ENCODE measurements at places on chromosomes 1 and 21.

- H3K4me3 ChIP-seq, result no peak overlapping the region
- no peaks in the 10 kb centered on the region for H3K36me3 ChIP-seq
- DNase-seq, result no peak
- H3K27me3 ChIP-seq, result peaks cover 5% of the 10 kb centered on the region
These were observed 63.7 kb downstream of the NAV1 start for GRCh38 chr1:201602413-201603265.

GRCh38 chr1:211345719-211346118 lies 19.1 kb downstream of the TRAF5 start:
- no peak overlapping the region for H3K4me3 ChIP-seq
- H3K27ac ChIP-seq, result no peak overlapping the region
- no peaks in the 10 kb centered on the region for H3K36me3 ChIP-seq
- no peak for DNase-seq

DNA sequence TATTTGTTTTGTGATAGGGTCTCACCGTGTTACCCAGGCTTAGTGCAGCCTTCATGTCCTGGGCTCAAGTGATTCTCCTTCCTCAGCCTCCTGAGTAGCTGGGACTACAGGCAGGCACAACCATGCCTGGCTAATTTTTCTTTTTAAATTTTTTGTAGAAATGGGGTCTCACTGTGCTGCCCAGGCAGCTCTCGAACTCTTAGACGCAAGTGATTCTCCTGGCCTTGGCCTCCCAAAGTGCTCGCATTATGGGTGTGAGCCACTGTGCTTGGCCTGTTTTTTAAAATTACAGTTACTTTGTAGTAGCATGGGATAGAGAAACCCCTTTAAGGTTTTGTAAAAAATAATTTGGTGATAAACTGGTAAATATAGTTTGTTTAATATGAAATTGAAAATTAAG lies 69.9 kb downstream of the RPS6KC1 start:
- DNase-seq, result no peak
- H3K4me3 ChIP-seq, result no peak overlapping the region
- no peaks in the 10 kb centered on the region for H3K27me3 ChIP-seq

DNA sequence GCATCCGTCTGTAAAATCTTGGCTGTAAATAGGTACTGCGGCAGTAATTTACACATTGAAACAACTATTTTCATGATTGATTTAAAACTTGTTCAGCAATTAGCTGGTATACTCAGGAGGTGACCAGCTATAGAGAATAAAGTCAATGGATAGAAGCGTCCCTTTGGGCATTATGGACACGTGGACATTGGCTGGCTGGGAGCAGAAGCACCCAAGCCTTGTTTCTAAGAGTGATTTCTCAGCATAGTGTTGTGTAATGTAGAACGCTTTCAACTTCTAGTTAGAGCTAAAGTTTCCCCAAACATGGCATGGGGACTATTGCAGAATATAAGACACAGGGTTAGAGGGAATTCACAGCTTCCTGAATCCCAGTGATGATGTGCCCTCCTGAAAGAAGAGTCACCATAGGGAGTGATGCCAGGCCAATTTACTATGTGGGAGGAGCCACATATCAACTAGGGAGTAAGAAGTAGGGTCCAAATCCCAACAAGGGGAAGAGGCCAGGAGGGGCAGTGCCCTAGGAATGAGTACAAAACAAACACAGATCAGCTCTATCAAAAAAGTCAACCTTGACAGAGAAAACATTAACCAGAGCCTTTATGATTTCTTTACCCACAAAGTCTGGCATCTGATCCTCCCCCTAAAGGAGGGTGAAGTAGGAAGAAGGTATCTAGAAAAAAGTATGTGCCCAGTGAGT lies 92.7 kb downstream of the SUSD4 start:
- H3K36me3 ChIP-seq, result no peaks in the 10 kb centered on the region
- peaks cover 4% of the 10 kb centered on the region for H3K4me1 ChIP-seq
- no peak for DNase-seq

DNA sequence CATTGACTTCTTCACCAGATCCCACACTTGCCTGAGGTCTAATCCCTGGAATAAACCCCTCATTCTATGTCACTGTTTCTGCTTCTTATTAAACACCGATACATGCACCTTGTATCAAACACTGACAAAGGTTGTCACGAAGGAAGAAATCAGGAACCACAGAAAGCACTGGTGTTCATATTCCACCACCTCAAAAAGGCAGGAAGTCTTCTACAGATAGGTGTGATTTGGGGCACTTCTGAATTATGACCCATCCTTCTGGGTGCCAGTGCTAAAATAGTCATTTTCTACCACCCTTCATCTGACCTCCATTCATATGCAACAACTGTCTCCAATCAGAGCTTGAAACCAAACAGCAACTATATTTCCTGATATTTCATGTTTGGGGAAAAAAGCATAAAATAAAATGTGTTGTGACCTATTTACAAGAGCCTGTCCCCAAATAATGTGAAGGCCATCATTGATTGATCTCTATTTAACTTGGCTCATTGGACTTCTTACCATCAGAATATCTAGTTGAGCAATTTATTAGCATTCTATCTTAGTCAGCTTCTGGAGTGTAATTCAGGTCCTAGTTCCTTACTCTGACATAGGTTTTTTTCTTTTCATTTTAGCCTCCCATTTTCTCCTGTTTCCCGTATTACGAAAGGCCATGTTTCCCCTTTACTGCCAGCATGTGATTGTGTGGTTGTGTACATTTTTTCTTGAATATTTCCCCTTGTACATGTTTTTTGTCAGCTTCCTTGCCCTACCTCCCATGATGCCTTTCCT lies 43.1 kb downstream of the DUSP10 start:
- no peak for DNase-seq
- H3K27ac ChIP-seq, result no peak overlapping the region
- H3K27me3 ChIP-seq, result no peaks in the 10 kb centered on the region
- no peaks in the 10 kb centered on the region for H3K36me3 ChIP-seq

GRCh38 chr1:45011837-45012638 lies at the start of gene UROD:
Gene UROD (plus strand): TSS chr1:45012254. CDS start chr1:45012266, 12 bp downstream.
- H3K4me3 ChIP-seq, result peak within 1 kb of the TSS; percentile 75
- peak; percentile 97 for DNase-seq
- peak within 1 kb of the TSS; percentile 36 for H3K27ac ChIP-seq
- H3K36me3 ChIP-seq, result no peaks in the 10 kb centered on the region

GRCh38 chr1:14975119-14975518 lies 178.4 kb upstream of the TMEM51 start:
- no peak overlapping the region for H3K27ac ChIP-seq
- no peaks in the 10 kb centered on the region for H3K4me1 ChIP-seq
- DNase-seq, result no peak
- H3K36me3 ChIP-seq, result no peaks in the 10 kb centered on the region

DNA sequence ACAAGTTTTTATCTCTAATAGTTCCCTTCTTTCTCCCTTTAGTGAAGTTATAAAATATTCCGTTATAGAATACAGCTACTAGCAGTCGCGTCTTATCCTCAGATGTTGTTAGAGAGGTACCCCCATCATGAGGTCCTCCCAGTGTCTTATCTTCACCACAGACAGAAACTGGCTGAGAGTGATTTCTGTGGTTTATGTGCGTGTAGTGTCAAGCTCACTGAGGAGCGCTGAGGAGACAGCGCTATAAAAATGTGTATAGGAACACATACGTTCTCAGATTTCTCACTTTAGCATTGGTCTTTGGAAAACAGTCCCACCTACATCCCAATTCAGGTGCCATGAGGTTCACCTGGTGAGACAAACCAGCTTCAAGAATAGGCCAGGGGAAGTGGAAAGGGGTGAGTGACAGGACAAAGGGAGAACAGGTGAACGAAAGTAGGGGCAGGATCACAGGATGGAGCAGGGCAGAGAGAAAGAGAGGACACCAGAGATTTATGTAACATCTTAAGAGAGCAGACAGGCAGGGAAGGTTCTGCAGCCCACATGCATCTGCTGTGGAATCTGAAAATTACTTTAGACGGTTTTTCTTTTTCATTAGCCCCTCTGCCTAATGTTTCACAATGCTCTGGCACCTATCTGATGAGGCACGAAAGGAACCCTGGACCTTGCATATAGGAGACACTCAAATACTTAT lies 2.7 kb upstream of the PLEKHO1 start:
- H3K27me3 ChIP-seq, result no peaks in the 10 kb centered on the region
- no peak overlapping the region for H3K4me3 ChIP-seq
- H3K4me1 ChIP-seq, result peaks cover 15% of the 10 kb centered on the region
- no peak overlapping the region for H3K27ac ChIP-seq
- no peaks in the 10 kb centered on the region for H3K36me3 ChIP-seq
- DNase-seq, result no peak

- H3K36me3 ChIP-seq, result no peaks in the 10 kb centered on the region
- no peaks in the 10 kb centered on the region for H3K27me3 ChIP-seq
- peak; percentile 11 for DNase-seq
- no peak overlapping the region for H3K27ac ChIP-seq
- no peak overlapping the region for H3K4me3 ChIP-seq
These were observed 202.9 kb downstream of the NCAM2 start for GRCh38 chr21:21200939-21201615.

- H3K36me3 ChIP-seq, result no peaks in the 10 kb centered on the region
- peaks cover 16% of the 10 kb centered on the region for H3K4me1 ChIP-seq
- H3K4me3 ChIP-seq, result no peak overlapping the region
- H3K27me3 ChIP-seq, result no peaks in the 10 kb centered on the region
- H3K27ac ChIP-seq, result no peak overlapping the region
These were observed 70.9 kb upstream of the SELENON start for GRCh38 chr1:25729045-25729444.

DNA sequence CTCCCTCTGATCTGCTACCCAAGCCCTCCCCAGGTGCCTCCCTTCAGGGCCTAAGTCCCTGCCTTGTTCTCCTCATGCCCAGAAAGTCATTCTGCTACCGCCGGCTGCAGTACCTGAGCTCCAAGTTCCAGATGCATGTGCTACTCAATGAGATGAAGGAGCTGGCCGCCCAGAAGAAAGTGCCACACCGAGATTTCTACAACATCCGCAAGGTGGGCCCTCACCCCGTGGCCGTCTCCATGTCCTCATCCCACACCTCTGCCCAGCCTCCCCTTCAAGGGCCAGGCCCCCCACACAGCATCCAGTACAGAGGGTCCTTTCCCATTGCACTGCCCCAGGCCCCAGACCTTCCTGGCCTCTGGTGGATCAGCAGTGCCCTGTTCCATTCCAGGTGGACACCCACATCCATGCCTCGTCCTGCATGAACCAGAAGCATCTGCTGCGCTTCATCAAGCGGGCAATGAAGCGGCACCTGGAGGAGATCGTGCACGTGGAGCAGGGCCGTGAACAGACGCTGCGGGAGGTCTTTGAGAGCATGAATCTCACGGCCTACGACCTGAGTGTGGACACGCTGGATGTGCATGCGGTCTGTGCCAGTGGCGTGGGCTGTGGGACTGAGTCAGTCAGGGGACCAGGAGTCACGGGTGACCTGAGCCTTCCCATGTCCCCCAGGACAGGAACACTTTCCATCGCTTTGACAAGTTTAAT lies 8.2 kb downstream of the AMPD2 start:
- H3K4me3 ChIP-seq, result no peak overlapping the region
- no peaks in the 10 kb centered on the region for H3K36me3 ChIP-seq
- H3K27ac ChIP-seq, result no peak overlapping the region
- H3K27me3 ChIP-seq, result no peaks in the 10 kb centered on the region
- DNase-seq, result no peak
- no peaks in the 10 kb centered on the region for H3K4me1 ChIP-seq

DNA sequence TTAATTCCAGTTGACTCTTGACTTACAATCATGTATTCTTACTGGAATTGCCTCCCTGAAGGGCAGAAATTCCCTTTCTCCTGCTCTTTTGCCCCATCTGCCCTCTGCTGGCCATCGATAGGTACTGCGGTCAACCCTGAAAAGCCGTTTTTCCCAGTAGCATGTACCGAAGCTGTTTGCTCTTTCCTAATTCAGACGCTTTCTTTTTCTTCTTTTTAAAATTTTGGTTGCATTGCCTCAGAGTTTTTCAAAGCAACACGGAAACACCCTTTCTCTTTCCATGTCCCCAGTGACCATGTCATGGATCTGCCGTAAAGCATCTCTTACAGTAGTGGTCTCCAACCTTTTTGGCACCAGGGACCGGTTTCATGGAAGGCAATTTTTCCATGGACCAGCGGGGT lies 164.2 kb upstream of the C1orf21 start:
- H3K4me3 ChIP-seq, result peak overlapping the region; percentile 7
- no peak overlapping the region for H3K27ac ChIP-seq
- no peaks in the 10 kb centered on the region for H3K27me3 ChIP-seq

- H3K36me3 ChIP-seq, result no peaks in the 10 kb centered on the region
- H3K4me1 ChIP-seq, result no peaks in the 10 kb centered on the region
- no peak overlapping the region for H3K4me3 ChIP-seq
- no peak for DNase-seq
- no peak overlapping the region for H3K27ac ChIP-seq
- no peaks in the 10 kb centered on the region for H3K27me3 ChIP-seq
These were observed 25.2 kb downstream of the IL12RB2 start for GRCh38 chr1:67332653-67333529.

DNA sequence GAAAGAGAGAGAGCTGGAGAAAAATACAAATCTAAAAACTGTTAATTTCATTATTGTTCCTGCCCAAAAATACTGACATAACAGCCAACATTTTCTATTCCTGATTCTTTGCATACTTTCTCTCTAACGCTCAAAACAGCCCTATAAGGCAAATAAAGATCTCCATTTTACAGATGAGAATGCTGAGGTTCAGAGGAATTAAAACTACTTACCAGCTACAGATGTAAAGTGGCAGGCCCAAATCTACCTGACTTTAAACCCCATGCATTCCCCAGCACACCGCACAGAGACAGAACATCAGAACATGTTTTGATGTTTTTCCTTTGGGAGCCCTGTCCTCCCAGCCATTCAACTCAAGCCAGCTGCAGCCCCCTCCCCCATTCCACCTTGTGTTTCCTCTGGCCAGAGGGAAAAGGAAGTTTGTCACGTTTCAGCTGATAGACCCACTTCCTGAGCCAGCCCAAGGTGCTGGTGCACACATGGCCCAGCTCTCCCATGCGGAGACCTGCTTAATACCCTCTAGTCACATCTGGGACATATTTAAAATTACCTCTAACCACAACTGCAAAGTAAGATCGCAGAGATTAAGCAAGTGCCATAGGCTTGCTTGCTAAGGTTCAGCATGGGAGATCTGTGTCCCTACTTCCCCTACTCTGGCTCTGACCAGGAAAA lies 133.1 kb upstream of the NFIA start:
- no peak for DNase-seq
- no peak overlapping the region for H3K27ac ChIP-seq
- no peak overlapping the region for H3K4me3 ChIP-seq
- H3K36me3 ChIP-seq, result no peaks in the 10 kb centered on the region
- H3K4me1 ChIP-seq, result no peaks in the 10 kb centered on the region

DNA sequence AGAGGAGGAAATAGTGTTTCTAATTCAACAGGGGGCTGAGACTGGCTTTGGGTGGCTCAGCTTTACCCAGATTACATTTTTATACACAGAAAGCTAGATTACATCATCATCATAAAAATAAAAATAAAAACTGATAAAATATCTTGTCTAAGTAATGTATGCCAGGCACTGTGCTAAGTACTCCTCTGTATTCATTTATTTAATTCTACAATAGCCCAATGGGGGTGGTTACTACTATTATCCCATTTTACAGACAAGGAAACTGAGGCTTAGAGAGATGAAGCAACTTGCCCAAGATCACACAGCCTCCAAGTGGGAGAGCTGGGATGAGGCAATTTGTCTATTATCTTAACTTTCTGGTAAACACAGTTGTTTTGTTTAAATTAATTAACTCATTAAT lies 62.3 kb upstream of the ECE1 start:
- no peaks in the 10 kb centered on the region for H3K4me1 ChIP-seq
- H3K27me3 ChIP-seq, result no peaks in the 10 kb centered on the region
- no peak overlapping the region for H3K27ac ChIP-seq
- DNase-seq, result no peak
- H3K4me3 ChIP-seq, result no peak overlapping the region
